ENCODE measurements at places on chromosomes 4 and X.

DNA sequence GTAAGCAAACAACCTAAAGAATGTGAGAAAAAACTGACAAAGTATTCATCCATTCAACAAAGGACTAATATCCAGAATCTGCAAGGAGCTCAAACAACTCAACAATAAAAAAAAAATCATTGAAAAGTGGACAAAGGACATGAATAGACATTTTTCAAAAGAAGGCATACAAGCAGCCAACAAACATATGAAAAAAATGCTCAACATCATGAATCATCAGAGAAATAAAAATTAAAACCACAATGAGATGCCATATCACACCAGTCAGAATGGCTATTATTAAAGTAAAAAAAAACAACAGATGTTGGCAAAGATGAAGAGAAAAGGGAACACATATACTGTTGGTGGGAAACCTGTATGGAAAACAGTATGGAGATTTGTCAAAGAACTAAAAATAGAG is 120.7 kb upstream of the ADGRL3 start:
- no peak for DNase-seq

- DNase-seq: no peak
Observed at GRCh38 chr4:105509291-105509690, 35.4 kb upstream of the PPA2 start.

- no peak for DNase-seq
Observed at GRCh38 chr4:24235618-24236017, 345.8 kb upstream of the PPARGC1A start.

- no peak for DNase-seq
Observed at GRCh38 chr4:97786306-97786920, 356.9 kb downstream of the STPG2 start.

GRCh38 chr4:156439576-156440200 is 486.0 kb upstream of the CTSO start:
- no peak for DNase-seq

GRCh38 chr4:57102050-57102624 is 8.0 kb downstream of the IGFBP7 start:
- no peak for DNase-seq

GRCh38 chr4:48141048-48141447 is 7.0 kb upstream of the TXK start:
- DNase-seq: no peak

DNA sequence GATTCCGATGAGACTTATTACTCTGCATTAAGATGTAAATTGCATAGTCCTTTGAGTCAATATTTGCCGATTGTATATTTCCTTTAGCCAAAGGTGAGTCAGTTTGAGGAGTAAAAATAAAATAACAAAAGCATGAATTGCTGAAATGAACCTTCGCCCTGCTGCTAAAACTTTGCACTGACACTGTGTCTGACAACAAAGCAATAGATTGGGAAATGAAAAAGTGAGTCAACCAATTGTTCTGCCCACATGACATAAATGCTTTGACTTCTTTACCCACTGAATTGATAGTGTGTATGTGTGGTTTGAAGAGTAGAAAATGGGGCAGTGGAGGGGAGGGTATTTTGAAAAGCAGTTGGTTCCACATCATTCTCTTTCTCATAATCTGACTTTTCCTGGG is 88.4 kb upstream of the AFF2 start:
- DNase-seq: no peak

GRCh38 chrX:78653118-78653822 is 5.9 kb downstream of the RTL3 start:
- DNase-seq: no peak

DNA sequence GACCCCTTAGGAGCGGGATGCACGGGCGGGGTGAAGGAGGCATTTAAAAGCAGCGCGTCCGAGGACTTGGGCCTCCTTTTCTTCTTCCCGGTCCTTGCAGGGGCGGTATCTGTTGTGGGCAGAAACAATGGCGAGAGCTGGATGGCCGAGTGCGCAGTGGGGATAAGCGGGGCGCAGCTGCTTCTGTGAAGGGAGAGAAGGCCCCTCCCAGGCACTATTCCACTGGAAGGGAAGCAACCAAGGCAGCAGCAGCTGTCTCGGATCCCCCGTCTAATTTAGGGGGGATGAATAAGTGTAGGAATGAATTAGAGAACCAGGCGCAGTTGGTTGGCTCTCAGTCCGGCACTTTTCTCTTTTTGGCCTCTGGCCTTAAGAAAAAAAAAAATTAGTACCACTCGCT is 995 bp downstream of the SMARCA5 start:
- no peak for DNase-seq

- DNase-seq: no peak
Observed at GRCh38 chr4:80027611-80028010, 45.4 kb downstream of the ANTXR2 start.

- no peak for DNase-seq
Observed at GRCh38 chr4:164997941-164998340, 20.5 kb upstream of the TRIM61 start.

- no peak for DNase-seq
Observed at GRCh38 chr4:156764145-156764544, 207.5 kb downstream of the PDGFC start.

DNA sequence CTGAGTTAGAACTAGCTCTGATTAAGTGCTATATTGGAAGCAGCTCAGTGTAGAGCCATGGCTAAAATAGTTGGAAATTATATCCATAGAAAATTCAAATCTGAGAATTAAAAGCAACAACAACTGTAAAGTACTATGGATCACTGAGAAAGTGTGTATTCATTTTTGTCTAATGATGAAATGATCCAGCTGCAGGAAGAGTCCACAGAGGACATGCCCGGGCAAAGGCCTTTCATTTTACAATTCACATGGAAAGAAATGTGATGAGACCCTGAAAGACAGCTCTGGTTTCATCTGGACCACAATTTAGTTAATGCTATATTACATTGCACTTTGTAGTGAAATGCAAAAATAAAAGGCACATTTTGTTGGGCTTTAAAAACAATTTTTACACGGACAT is 196.8 kb upstream of the FAT1 start:
- DNase-seq: no peak

DNA sequence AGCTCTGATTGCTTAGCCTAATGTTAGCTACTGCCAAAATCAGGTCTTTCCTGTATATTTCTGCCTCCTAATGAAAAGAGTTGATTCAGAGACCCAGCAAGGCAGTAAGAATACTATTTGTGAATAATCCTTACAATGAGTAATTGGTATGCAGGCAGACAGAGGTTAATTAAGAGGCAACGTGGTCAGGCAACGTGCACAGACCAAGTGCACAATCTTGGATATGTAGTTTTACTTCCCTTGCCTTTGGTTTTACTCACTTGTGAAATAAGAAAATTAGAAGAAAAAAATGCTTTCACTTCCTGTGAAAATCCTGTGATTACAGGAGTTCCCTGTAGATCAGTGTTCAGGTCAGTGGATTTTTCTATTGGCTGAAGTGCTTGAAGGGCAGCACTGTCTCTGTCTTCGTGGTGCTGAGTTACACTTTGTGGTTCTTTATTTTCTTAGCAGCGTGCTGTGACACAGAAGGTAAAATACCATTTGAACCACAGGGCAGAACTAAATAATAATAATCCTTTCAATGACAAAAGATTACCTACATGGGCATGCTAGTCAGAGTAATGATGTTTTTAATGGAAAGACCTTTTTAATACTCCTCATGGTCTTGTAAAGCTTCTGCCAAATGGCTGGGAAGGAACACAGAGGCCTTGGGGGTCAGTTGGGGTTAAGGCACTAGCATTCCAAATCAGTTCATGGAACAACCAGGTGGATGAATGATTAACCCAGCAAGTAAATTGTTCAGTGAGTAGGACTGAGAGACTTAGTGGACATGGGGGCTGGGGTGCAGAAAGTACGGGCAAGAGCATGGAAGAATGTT is 430.9 kb downstream of the MAPK10 start:
- no peak for DNase-seq

- DNase-seq: no peak
Observed at GRCh38 chr4:81030061-81030980, at the start of gene BMP3. BMP3 (plus strand) TSS chr4:81030708; CDS start chr4:81031285, 577 bp downstream.

DNA sequence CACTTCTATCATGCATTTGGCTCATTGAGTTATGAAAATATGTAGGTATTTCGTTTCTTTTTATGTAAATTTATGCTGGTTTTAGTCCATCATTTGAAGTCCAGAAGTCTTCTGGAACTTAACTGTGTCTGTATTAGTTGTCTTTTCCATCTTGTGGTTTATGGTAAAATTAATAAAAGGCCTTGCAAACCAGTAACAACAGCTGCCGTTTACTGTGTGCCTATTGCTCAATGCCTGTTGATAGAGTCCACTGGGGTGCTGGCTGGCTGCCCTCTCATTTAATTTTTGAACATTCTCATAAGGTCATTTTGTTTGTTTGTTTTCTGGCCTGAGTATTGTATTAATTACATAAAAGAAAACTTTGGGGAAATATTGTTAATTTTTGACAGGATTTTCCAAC is 98.0 kb downstream of the NAA11 start:
- no peak for DNase-seq

- DNase-seq: no peak
Observed at GRCh38 chrX:153739754-153740486, 15.3 kb downstream of the ABCD1 start.

DNA sequence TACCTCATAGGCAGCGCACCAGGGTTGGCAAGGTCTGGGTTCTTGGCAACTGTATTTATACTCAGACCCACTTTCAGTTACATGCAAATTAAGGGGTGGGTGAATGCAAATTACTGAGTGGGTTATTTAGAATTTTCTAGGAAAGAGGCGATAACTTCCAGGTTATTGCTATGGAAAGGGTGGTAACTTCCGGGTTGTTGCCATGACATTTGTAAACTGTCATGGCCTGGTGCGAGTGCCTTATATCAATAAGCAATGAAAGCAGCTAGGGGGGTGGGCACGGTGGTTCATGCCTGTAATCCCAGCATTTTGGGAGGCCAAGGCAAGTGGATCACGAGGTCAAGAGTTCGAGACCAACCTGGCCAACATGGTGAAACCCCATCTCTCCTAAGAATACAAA is 57.5 kb upstream of the SLC7A3 start:
- DNase-seq: no peak
